Stimulated activated CD8-positive, alpha-beta memory T cell treated with anti-CD3 and anti-CD28 coated beads, Interleukin-15, amount 100 ng/mL, for 24 hours (primary cell): ENCODE measurements at places on chromosomes 6 and 20.

GRCh38 chr6:39524007-39524406 lies 201.2 kb downstream of the KIF6 start:
- DNase-seq = no peak

GRCh38 chr20:56631990-56632327 lies 2.9 kb downstream of the TFAP2C start:
- DNase-seq = no peak

DNA sequence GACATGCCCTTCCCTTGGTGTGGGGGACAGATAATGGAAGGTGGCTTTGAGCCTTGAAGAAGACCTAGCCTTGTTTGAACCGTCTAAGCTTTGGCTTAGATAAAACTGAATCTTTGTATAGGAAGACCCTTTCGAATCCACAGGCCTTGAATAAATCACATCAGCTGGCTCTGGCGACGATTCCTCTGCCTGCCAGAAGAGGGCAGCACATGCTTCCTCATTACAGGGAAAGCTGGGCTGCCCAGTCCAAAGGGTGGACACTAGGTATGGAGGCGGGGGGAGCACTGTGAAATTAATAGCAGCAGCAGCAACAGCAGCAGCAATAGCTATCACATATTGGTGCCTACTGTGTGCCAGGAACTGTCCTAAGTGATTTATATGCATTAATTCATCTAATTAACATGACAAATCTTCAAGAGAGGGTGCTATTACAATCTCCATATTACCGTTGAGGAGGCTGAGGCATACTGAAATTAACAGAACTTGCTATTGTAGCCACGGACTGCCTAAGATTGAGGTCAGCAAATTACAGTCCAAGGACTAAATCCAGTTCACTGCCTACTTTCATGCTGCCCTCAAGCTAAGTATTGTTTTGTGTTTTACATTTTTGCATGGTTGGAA lies 85.1 kb downstream of the CLIC5 start:
- DNase-seq = peak; percentile 22

GRCh38 chr6:29926413-29927274 lies 15.7 kb upstream of the HLA-A start:
- DNase-seq = peak; percentile 65

GRCh38 chr20:60206259-60206658 lies 248.0 kb downstream of the CDH26 start:
- DNase-seq = no peak

DNA sequence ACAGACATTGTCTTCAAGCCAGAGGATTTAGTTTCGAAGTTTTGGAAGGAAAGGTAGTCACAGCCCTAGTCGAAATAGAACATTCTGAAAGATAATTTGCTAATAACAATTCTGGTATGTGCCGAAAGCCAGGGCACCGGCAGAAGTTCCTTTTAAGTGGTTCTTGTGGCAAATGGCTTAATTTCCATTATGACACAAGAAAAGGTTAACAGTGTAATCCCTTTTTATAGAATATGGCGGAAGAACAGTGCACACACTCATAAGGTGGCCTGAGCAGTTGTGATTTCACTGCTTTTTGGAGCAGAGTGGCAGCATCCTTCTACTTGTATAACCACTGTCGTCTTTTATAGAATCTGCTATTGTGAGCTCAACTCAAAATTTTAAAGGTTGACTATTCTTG lies 152.4 kb downstream of the SASH1 start:
- no peak for DNase-seq

DNA sequence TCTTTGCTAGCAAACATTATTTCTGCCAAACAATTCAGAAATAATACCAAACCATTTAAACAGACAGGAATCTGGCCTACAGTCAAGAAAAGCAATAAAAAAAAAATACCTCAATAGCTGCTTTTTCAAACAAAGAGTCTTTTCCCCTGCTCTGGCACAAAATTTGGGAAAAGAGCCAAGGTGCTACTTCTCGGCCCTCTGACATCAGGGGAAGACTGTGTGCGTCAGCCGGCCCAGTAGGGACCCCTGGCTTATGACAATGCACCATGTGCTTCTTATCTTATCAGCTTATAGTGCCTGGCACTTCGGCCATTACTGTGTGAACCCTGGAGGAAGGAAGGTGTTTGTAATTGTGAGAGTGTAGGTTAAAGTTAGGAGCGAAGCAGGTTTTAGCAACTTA lies 89.4 kb downstream of the PDE10A start:
- DNase-seq = no peak

- DNase-seq = no peak
Observed at GRCh38 chr6:3825851-3826581, 23.2 kb upstream of the FAM50B start.

- DNase-seq = no peak
Observed at GRCh38 chr6:31079656-31080261, 32.6 kb downstream of the C6orf15 start.

DNA sequence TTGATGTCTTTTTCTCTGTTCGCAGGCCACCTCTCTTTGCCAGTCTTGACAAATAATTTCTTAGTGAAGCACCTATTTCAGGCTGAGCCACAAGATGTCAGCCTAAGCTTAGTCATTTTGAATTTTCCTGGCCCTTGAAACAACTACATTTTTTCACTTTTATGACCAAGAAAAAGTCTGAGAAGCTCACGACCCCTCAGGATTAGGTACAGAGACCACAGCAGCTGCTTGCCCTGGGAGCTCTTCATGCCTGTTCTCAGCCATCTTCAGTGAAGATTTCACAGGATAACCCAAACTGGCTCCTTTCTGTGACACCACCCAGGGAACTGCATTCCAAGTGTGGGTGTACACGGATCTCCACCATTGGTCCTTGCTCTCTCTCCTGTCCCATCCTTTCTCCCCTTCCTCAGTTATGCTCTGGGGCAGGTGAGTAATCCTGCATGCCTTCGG lies 38.4 kb upstream of the SPTLC3 start:
- no peak for DNase-seq

DNA sequence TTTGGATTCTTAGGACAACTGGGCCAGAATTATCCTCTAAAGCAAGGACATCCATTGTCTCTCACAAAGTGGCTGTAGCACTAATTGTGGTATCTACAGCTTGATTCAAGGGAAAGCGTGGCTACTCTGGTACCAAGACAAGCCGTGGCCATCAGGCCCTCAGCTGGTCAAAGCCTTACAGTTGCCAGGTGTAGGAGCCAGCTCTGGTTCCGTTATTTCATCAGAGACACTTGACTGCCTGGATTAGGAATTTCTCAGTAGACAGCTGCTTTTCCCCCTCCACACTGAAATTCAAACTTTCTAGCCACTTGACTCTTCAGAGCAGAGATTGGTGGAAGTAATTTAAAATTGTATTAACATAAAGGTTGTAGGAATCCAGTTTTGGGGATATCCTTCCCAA lies 104.2 kb downstream of the ANKS1A start:
- no peak for DNase-seq

DNA sequence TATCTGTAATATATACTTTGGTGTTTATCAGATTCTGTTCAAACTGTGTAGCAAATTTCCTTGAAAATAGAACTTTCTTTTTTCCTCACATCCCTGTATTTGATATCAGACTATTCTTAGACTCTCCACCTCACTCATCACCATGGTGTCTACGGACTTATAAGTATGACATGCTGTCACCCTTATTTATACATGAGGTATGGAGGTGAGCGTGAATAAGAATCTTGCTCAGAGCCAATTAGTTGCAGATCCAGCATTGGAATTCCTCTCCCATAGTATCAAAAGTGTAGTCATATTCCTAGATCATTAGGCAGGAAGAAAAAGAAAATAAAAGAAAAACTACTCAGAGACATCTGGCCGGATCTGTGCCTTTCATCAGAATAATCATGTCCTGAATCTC lies 43.0 kb downstream of the TPD52L1 start:
- no peak for DNase-seq

DNA sequence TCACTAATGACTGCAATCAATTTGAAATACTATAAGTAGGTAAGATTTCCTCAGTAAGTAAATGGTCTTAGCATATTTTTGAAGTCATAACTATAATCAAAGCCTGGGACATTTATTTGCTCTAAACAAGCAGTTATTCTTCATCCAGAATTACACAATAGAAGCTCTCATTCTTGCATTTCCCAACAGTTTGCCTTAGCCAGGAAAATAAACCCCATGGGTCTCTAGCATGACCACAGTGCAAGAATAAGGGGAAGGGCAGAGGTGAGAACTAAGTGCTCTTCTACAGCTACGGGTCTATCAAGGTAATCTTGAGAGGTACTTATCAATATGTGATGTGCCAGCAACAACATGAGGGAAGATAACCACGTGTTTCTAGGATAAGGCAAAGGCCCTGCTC lies 14.1 kb upstream of the HLA-C start:
- no peak for DNase-seq

DNA sequence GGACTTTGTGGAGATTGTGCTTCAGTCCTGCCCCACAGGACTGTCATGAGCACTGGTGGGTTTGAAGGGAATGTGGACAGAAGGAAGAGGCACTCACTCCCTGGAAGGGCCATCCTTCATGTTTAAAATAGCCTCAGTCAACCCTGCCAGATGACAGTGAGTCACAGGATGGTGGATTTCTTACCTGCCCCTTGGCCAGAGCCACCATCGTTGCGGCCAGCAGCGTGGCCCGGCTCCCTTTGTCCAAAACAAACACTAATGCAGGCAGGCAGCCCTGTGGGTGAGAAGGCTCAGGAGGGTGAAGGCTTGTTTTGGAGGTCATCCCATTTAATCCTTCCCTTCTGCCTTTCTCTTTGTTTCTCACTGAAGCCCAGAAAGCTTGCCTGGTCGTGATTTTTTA lies 422.7 kb downstream of the CD83 start:
- no peak for DNase-seq

DNA sequence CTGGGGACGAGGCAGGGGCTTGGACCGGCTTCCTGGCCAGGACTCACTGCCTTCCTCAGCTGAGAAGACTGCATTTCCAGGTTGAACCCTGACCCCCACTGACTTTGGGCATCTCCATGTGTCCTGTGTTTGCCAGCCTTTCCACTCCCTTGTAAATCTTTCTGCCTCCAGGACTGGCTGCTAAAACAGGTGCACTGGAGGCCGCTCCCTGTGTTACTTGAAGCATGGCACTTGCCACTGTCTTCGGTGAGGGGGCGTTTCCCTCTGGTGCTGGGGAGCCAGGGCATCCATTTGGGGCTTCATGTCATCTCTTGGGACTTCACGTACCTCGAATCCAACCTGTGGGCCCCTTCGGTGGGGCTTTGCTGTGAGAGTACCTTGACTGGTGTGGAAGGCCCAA lies 6.7 kb upstream of the RBM38 start:
- no peak for DNase-seq

DNA sequence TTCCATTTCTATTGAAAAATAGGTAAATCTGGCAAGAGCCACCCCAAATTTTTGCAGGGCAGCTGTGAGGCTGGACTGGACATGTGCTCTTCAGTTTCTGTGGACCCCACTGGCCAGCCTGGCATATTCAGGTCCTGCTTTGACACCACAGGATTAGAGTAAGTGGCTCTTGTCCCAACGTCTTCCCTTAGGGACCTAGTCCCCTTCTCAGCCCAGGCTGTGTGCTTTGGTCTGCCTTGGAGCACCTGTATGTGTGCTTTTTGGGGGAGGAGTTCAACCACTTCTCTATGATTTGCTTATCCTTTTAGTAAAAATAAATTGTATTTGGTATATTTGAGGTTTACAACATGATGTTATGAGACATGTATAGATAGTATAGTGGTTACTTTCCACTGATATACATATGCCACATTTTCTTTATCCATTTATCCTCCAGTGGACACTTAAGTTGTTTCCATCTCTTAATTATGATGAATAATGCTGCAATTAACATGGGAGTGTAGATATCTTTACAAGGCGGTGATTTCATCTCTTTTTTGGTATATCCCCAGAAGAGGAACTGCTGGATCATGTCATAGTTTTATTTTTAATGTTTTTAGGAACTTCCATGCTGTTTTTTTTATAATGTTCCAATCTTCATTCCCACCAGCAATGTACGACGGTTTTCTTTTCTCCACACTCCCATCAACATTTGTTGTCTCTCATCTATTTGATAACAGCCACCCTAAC lies 167.8 kb upstream of the UST start:
- DNase-seq = no peak

DNA sequence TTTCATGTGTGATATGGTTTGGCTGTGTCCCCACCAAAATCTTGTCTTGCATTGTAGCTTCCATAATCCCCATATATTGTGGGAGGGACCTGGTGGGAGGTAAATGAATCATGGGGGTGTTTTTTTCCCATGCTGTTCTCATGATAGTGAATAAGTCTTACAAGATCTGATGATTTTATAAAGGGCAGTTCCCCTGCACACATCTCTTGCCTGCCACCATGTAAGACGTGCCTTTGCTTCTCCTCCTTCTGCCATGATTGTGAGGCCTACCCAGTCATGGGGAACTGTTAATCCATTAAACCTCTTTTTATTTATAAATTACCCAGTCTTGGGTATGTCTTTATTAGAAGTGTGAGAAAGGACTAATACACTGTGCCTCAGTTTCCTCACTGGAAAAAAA lies 4.2 kb upstream of the IL22RA2 start:
- DNase-seq = no peak

DNA sequence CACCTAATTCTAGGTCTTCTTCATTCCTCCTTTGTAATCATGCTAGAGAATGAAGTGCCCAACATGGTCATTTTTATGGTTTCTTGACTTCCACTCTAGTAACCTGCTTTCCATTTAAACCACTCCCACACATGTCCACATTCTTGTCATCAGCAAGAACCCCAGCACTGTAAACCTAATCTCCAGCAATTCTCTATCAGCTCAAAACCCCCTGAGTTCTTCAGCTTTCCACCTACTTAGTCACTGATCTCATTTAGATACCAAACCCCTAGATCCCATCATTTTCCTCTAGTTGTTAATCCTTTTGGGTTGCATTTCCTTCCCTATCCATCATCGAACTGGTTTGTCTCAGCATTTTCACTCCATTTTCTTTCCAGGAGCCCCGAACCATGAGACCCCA lies 49.7 kb downstream of the GOPC start:
- no peak for DNase-seq

- DNase-seq = peak; percentile 24
Observed at GRCh38 chr6:52995913-52996645, 995 bp upstream of the GSTA4 start.

DNA sequence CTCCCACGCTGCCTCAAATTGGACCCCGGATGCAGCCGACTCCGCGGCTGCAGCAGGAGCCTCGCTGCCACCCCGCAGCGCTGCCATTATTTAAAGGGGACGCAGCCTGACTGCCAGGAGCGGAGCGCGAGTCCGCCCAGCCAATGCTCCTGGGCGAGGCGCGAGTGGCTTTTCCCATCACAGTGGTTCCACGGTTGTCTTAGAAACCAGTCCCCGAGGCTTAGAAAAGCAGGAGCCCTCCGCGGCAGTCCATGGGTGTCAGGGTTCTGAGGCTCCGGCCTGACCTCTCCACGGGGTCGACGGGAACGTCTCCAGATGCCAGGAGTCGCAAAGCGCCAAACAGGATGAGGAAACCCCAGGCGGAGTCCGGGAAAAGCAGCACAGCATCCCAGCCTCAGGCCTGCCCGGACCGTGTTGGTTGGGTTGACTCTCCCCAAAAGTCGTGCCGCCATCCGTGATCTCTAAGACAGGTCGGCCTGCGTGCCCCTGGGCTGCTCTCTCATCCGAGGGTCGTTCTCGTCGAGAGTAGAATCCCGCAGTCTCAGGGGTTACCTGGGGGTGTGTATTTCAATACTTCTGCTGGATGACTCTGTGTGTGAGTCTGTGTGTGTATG lies 975.8 kb upstream of the DEFB115 start:
- DNase-seq = no peak

- DNase-seq = no peak
Observed at GRCh38 chr6:84877515-84878210, 113.3 kb upstream of the TBX18 start.

GRCh38 chr20:41446456-41446855 lies 79.8 kb upstream of the EMILIN3 start:
- no peak for DNase-seq
